ENCODE measurements at places on chromosomes 5 and 9. TPM values are rescaled to one million over a fixed set of nuclear protein-coding genes. Genes with fewer than 3 reads are reported as not detected.

The EQTN gene
- total RNA-seq, result not detected

The FBLL1 gene
- not detected for total RNA-seq

The CCL21 gene
- 22.8 TPM for total RNA-seq

The CCNO gene
- not detected for total RNA-seq

The PLAC8L1 gene
- total RNA-seq, result 0.79 TPM

The PCDHGA10 gene
- 7.8 TPM for total RNA-seq

The ADCY2 gene
- 0.16 TPM for total RNA-seq

The PLEKHG4B gene
- total RNA-seq, result 0.14 TPM

The CBY3 gene
- total RNA-seq, result not detected

The SHISAL2B gene
- total RNA-seq, result not detected

The ENTPD2 gene
- total RNA-seq, result 2.2 TPM

DNA sequence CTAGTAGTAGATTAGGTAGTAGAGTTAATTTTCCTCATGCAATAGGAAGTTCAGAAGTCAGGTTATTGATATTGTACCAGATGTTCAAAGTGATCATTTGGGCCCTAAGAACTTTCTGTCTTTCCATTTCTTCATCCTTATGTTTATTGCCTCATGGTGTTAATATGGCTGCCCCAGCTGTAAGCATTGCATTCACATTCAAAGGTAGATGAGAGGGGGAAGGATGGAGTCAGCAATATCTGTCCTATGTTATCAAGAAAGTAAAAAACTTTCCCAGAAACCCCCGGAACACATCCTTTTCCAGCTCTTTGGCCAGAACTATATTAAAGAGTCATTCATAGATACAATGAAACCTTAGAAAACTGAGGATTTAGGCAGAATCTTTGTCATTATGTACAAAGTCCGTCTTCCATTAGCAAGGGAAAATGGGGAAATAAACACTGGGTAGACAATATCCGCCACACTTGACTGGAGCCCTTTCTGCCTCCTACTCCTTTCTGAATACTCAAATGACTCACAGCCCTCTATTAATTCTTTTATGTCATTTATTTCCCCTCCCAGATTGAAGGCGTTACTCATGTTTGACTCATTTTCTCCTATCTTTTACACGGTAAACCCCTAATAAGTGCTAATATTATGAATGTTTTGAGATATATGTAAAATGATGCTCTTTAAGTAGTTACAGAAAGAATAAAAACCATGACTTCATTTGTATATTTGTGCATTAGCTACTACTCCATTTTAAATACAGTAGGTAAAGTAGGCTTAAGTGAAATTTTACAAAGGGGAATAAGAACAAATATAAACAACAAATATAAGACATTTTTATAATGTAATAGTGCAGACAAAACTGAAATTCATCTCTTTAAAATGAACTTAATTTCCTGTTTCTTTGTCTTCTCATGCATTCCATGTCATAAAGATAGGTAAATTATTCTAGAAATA is 127.6 kb downstream of the SLF1 start:
- DNase-seq, result no peak

GRCh38 chr5:56142614-56143372 is 90.3 kb downstream of the ANKRD55 start:
- DNase-seq, result no peak

DNA sequence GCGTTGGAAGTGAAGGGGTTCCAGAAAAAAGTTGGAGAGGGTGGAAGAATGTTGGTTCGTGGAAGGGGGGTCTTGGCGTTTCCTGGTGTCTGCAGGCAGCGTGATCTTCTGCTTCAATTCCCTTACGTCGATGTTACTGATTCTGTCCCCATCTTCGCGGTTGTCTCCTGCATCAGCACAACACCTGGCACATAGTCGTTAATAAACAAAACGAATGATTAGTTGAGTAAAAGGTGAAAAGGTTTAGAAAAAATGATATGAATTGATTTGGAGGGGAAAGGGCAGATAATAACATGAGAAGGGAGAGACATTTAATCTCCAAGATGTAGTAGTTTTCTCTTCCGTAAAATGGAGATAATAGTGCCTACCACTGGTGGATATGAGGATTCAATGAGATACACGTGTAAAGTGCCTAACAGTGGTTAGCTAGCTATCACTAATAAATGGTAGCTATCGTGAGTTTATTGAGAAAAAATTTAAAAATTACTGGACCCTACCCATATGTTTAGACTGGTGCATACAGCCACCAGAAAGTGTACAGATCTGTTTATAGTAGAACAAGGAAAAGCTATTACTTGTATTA is 556 bp downstream of the MTREX start:
- peak; percentile 4 for DNase-seq

GRCh38 chr5:148482697-148483462 is 99.1 kb downstream of the FBXO38 start:
- peak; percentile 36 for DNase-seq

GRCh38 chr5:141904551-141904950 is 19.1 kb upstream of the DELE1 start:
- no peak for DNase-seq

- DNase-seq, result no peak
Measured at GRCh38 chr5:14301186-14301585, 158.0 kb downstream of the TRIO start.

DNA sequence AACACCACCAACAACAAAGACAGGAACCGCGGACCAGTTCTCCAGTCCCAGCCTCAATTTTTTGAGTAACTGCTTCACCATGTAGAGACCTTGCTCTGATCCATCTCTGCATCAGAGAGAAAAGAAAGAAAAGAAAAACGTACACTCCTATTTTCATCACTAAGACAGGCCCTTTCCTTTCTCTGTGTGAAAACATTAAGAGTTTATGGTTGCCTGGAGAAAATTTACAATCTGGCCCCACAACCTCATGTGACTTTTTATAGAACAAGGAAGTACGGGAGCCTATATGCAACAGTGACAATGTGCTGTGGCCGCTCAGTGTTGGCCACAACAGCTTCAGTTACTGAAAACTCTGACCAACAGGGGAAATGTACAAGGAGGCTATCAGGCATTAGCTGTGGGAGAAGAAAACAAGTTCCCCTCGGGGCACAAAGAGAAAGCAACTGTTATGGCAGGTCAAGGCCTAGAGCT is 272.9 kb upstream of the PTGER4 start:
- DNase-seq, result peak; percentile 6

DNA sequence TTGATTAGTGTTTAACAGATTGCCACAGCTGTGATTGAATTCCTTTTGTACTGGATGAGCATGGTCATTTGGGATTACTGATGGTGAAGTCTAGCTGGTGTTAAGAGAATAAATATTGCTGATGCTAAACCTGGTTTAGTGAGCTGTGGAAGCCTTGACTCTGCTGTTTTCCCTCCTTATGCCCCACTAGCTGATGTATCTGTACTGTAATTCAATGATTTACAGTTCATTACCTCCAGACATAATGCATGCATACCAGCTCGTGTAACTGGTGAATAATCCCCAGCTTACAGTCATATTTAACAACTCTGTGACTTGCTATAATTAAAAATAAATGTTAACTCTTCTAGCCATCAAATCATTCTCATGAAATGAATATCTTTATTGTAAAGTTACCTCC is 1.7 kb upstream of the CMYA5 start:
- no peak for DNase-seq

DNA sequence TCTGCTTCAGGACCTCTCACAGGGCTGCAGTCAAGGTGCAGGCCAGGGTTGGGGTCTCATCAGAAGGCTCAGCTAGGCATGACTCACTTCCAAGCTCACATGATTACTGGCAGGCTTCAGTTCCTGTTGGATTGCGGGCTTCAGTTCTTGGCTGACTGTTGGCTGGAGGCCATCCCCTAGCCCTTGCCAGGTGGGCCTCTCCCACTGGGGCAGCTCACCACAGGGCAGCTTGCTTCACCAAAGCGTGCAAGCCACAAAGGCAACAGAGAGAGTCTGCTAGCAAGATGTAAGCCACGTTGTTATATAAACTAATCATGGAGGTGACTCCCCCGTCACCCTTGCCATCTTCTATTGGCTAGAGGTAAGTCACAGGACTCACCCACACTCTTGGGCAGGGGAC is 14.4 kb downstream of the CPLX2 start:
- no peak for DNase-seq

- DNase-seq, result no peak
Measured at GRCh38 chr5:160289356-160289651, 23.1 kb downstream of the CCNJL start.

- no peak for DNase-seq
Measured at GRCh38 chr9:127231666-127232065, 32.9 kb upstream of the GARNL3 start.

DNA sequence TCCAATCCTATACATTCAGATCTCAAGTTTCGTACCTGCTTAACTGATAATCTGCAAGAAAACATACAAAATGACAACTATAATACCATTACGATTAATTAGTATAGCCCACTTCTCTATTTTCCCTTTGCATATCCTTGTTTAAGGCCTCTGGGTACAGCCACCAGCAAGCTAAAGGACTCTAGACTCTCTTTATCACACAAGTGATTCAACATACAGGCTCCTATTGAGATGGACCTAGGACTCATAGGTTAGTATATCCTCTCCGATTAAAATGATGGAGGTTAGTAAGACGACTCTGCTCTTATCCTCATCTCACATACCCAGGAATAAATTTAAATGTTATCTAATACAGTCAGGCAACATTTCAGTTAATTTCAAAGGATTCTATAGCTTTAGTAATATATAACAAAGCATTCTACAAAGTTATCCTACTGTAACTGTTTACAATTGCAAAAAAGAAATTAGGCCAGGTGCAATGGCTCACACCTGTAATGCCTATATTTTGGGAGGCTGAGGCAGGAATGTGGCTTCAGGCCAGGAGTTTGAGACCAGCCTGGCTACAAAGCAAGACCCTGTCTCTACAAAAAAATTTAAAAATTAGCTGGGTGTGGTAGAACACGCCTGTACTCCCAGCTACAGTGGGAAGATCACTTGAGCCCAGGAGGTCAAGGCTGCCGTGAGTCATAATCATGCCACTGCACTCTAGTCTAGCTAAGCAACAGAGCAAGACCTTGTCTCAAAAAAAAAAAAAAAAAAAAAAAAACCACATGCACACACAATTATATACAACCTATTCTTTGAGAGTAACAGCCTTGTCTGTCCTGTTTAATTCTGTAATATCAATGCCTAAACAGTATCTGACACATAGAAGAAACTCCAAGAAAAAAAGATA is 15.4 kb downstream of the HAUS6 start:
- DNase-seq, result no peak

DNA sequence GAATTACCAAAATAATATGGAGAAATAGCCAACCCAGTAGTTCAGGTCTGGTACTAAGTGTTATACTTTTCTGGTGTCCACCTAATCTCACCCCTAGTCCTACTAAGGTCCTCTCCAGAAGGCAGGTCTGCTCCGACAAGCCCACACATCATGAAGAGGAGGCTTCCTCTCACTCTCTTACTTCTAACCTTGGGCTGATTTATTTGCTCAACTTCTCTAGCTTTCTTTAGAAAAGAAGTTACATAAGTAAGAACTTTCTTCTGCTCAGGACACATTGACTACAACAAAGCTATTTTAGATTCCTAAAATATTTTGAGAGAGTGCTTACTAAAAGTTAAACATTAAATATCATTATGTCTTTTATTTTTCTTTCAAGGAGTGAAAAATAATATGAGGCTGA is 329.7 kb upstream of the NREP start:
- DNase-seq, result no peak

- no peak for DNase-seq
Measured at GRCh38 chr5:41252036-41252435, 38.7 kb upstream of the C6 start.

DNA sequence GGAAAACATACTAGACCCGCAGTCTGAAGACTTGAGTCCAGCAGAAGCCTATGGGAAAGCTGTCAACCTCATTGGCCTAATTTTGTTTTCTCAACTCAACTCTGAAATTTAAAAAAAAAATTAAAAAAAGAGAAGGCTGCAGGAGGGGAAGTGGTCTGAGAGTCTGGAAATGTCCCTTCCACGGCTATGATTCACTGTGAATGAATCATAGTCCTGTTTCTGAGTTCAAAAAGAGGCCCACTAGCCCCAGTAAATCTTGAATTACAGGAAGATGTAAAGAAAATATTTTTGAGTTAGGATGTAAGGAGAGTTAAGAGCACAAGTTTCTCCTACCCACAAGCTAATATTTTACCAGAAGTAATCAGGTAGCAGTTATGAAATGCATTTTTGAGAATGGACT is 565.5 kb upstream of the DMAC1 start:
- DNase-seq, result no peak

GRCh38 chr9:28628031-28628430 is 1054.8 kb upstream of the C9orf72 start:
- DNase-seq, result no peak

DNA sequence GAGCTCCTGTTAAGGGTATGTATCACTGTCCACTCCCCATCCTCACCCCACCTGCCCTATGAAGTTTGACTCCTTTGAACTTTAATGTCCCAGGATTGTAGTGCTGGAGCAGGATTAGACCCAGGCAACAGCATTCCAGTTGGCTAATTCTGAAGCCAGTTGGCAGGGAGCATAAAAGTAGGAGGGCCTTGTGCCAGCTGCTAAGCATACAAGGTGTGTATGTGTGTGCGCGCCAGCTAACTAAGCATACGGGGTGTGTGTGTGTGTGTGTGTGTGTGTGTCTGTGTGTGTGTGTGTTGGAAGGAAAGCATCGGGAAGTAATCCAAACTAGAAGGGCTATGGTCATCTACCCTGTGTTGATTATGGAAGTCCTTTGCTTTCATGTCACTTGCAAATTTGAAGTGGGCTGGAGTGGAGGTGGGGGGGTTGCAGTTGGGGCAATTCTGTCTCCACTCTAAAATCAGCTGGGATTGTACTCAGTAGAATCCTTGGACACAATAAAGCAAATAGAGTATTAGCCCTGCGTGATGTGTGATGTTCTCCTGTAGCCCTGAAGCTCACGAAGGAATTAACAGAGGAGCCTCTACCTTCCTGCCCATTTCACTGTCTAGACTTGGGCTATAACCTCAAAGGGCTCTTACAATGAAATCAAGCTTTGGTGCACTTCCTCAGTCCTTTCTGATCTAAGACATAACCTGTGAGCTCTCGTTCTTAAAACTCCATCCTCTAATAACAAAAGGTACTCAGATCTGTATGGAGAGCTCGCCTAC is 26.9 kb downstream of the HMGCR start:
- DNase-seq, result peak; percentile 45

GRCh38 chr5:14917719-14918118 is 46.1 kb upstream of the ANKH start:
- no peak for DNase-seq

DNA sequence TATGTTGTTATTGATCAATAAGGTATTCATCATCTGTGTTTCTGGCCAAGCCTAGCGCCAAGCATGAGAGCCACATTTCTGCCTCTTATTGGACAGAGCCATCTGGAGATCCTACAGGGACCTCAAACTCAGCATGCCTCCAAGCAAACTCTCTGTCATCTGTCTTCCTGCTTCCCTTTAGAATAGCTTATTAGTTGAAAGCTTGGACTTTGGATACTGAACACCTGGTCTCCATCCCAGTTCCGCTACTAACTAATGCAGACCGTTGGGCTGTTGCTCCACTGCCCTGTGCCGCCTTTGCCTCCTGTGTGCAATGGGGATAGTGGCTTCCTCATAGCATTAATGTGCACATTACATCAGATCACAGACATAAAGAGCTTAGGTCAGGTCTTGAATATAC is 65.5 kb downstream of the MAP1B start:
- DNase-seq, result no peak
